Astrocyte (in vitro differentiated cells and primary cell): ENCODE measurements at places on chromosomes 4 and X.

GRCh38 chrX:13685126-13685763, 3.7 kb upstream of the RAB9A start:
- peak; percentile 23 for DNase-seq

GRCh38 chr4:187586892-187587291, 408.7 kb upstream of the ZFP42 start:
- no peak for DNase-seq

DNA sequence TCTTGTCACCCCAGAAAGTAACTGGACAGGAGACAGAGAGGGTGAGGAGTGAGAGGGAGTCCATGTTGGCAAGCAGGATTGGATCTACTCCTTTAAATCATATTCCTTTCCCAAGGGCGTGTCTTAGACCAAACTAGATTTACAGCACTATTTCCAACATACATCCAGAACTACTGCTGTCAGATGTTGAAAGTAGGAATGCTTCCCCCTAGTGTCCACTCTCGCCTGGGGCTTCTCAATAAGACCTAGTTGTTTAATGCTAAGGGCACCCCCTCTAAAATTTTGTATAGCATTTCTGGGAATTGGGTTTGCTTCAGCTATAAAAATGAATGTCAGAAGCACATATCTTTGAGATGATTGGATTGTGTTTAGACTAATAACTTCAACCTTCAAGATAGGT, 13.3 kb downstream of the OFD1 start:
- DNase-seq = peak; percentile 42

GRCh38 chrX:1074755-1075154, 137.7 kb downstream of the CRLF2 start:
- DNase-seq = no peak

DNA sequence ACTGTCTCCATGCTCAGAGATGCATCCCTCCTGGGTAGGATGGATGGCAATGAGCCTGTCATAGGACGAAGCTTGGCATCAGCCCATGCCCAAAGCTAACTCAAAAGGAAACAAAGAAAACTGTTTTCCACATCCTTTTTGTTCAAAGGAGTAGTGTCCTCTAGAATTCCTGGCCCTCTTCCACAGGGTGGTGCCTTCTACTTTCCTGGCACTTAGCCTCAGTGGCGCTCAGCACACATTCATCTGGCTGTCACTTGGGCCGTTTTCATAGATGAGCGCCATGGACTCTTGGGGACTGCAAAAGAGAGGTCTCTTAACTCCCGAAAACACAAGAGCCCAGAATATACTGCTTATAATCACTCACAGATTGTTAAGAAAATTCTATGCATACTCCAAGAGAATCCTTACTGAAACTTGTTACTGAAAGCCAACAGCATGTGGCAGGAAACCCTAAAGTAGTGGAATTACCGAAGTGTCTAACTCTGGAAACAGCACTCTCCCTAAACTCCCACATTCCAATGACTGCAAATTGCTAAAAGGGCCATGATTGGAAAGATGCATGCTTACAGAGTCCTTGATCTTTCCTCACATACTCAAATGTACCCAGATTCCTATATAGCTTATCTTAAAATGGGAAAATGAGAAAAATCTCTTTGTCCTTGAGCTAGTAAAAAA, 110.0 kb downstream of the HS6ST2 start:
- no peak for DNase-seq

GRCh38 chr4:138727731-138728130, 287.9 kb upstream of the NOCT start:
- DNase-seq = no peak

- DNase-seq = no peak
These were observed 809.3 kb downstream of the C4orf33 start for GRCh38 chr4:129905256-129905655.
